ENCODE measurements at places on chromosomes 2 and 18.

- no peak for DNase-seq
Measured at GRCh38 chr2:159557437-159558034, 58.8 kb downstream of the BAZ2B start.

DNA sequence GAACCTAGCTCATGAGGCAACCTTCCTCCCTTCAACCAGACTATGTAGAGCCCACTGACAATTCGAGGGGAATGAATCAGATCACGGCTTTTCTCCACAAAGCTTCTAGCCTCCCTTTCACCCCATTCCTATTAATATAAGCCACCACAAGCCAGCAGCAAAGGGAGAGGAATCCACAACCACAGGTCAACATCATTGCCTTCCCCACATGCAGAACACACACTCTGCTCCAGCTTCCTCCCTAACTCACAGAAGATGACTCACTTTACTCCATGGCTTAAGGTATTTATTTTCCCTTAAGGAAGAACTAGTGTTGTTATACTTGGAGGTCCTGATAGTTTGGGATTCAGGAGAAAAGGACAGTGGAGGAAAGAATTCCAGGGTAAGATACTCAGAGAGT lies 272.2 kb downstream of the C1D start:
- no peak for DNase-seq

DNA sequence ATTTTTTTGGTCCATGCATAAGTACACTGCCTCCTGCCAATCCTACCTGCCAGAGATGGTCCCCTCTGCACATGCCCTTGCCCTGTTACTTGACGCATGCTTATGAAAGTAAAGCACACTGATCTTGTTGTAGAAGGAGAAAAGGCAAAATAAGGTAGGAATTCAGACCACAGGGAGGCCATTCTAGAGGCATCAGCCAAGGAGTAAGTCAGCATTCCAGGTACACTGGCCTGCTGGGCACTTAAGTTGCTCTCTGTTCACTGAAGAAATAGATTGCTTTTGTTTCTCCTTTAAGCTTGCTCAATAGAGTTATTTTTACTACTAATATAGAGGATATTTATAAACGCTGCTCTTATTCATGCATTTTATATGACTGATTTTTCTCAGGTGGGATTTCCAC lies 604.4 kb downstream of the TDRD15 start:
- DNase-seq = no peak

- DNase-seq = no peak
Measured at GRCh38 chr2:54471221-54471711, 15.1 kb downstream of the SPTBN1 start.

DNA sequence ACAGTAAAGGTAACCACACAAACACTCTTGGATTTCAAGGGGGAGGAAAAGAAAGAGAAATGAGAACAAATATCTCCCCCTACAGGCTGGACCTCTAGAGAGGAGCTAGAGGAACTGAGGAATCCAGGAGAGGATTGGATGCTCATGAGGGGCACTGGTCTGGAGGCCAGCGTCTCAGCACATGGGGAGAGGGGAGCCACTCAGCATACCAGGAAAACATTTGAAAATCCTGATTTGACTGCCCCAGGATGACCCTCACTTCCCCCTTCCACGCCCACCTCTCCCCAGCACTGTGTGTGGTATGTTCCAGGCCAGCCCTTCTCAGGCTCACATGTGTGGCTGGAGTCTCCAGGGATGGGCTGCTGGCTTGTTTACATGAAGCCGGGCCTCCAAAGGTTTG lies 396.8 kb upstream of the ID2 start:
- DNase-seq = no peak

DNA sequence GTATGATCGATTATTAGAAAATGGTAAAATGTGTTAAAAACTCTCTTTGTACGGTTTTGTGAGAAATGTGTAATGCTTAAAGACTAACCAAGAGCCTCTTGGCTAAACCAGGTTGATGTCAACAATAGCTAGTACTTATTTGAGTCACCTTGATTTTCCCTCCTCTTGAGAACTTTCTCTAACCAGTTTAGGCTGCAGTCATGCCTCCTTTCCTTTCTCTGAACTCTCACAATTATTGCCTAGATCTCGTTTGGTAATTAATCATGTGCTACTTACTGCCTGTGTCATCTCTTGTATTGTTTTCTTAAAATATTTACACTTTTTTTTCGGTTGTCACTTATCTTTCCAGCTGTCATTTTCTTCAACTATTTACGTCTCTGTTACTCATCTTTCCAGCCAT lies 1.1 kb upstream of the EPC2 start:
- no peak for DNase-seq

- DNase-seq = no peak
Measured at GRCh38 chr2:239685965-239686364, 285.1 kb upstream of the HDAC4 start.

All from GOT3 (cell line).